ENCODE measurements at places on chromosomes 5 and 9. TPM values are rescaled to one million over a fixed set of nuclear protein-coding genes. Genes with fewer than 3 reads are reported as not detected.
A peak's percentile ranks its signal among the peaks of the same experiment; 100 is the strongest.

DNA sequence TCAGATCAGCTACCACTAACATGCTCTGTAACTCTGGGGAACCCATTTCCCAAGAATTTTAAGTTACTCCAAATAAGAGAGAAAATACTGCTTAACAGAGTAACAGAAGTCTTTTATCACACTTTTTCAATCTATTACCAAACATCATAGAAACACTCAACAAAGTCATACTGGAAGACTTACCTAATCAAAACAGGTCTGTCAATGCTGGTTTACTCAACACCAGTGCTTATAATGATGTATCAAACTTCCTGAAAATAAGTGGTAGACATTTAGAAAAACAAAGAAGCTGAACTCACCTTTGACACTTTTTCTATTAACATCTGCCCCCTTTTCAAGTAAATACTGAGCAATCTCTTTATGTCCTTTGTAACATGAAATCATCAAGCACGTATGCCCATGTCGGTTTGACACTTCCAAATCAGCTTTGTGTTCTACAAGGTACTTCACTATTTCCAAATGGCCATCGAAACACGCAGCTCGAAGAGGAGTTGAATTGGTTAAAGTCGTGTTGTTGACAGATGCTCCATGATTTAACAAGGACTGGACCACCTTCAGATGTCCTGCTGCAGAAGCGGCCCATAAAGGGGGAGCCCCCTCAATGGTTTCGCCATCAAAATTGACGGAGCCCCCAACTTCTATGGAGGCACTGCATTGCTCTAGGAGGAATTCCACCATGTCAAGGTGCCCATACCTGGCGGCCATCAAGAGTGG, 1.8 kb downstream of the FEM1C start:
- no peak for DNase-seq

DNA sequence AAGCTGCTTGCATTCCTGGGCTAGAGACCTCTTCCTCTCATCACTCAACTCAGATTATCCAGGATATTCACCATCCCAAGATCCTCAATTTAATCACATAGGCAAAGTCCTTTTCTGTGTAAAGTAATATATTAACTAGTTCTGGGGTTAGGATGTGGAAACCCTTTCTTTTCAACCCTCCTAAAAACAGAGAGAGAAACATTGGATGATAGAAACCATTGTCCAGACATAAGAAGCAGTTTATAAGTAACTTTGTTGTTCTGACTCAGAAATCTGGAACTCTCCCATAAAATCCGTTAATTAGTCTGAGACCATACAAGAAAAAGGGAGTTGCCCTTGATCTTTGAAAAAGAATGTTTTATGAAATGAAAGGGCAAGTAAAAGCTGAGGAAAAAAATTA, 817.1 kb upstream of the CDH9 start:
- DNase-seq, result peak; percentile 69

DNA sequence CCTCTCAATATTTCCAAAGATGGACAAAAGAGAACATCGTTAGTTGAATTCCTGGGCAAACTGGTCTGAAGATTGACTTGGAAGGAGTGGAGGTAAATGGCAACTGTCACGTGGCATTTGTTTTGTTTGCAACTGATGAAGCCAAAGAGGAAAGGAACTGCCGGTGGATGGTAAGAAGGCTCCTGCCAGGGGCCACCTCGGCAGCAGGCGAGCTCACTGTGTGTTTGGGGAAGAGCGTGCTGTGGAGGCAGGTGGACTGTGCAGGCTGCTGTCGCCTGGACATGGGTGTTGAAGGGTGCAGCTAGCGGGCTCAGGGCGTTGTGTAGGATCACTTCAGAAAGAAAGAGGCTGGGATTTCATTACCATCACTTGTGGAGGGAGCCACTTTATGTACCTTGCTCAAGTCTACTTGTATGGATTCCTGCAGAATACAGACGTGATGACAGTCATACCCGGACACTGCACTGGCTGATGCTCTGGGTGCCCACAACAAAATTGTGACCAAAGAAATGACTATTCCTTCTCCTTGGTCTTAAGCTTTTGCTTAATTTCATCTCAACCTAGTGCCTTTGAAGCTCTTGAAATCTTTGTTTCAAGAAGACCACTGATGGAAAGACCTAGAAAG, 72.7 kb downstream of the MAP1B start:
- DNase-seq, result peak; percentile 54

- DNase-seq, result no peak
Measured at GRCh38 chr5:180474569-180474968, 19.6 kb upstream of the CNOT6 start.

DNA sequence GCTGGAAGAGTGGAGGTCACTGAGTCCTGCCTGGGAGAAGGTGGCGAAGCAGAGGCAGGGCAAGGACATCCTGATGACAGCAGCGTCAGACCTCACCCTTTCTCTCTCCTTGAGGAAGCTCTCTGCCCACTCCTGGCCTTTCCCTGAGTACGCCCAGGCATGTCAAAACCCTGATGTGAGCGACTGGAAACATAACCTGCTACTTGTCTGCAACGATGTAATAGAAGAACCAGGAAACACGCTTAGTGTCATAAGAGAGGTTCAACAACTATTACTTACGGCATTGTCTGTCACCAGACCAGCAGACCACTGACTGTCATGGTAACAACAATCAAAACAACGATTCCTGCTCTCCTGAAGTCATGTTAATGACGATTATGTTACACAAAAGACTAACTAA, 152.4 kb downstream of the ACTL7B start:
- peak; percentile 4 for DNase-seq

The ADGRD2 gene
- not detected for total RNA-seq

Data from M059J (cell line).